ENCODE measurements at places on chromosomes 1 and 21. TPM values are rescaled to one million over a fixed set of nuclear protein-coding genes. Genes with fewer than 3 reads are reported as not detected.

DNA sequence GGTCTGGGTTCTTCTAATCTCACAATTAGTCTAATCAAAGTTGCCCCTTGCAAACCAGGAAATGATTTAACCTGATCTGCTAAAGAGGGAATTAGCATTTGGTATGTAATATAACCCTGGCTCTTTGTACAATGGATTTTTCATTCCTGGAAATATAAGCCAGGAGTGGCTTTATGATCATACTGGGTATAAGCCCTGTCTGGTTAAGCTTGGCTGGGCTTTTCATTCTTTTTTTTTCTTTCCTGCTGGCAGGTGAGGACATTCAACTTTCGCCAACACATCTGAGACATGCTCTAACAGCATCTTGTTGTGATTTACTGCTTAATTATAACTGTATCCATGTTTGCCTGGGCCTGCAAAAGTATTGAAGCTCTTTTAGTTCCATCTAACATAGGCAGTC lies 20.4 kb upstream of the SDE2 start:
- no peak for DNase-seq

TTC39A gene
- 148 TPM for total RNA-seq

LYPD8 gene
- total RNA-seq: 310 TPM

GRCh38 chr1:107782217-107782845 lies 182.6 kb downstream of the VAV3 start:
- peak; percentile 50 for DNase-seq

WNT4 gene
- total RNA-seq: 2.7 TPM

DNA sequence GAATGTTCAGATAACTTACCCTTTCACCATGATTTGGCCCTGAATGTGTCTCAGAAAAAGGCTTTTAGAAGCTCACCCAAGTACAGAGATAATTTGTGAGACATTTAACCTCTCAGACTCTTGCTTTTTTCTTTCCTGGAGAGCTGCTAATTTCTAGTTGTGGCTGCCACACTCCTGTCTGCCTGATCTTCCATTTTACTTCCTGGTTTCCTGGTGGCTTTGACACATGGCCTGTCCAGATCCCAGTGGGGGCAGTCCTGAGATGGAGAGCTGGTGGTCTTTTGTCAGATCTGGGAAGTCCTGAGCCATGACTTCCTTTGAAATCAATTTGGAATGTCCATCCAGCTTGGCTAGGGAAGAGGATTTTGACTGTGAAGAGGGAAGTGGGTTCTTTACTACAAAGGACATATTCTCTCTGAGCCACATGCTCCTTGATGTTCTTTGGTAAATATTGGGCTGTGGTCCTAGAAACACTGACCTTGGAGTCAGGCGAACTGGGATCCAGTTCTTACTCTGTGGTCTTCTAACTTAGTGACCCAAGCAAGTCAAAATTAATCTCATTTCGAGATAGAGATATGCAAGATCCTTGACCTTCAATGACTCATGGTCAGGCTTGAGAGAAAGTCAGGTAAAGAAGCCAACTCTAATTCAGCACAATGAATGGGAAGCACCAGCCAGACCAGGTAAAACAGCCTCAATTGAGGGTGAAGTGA lies 78.0 kb upstream of the HSD17B7 start:
- DNase-seq: no peak

- DNase-seq: no peak
Observed at GRCh38 chr1:182861994-182862393, 22.8 kb downstream of the DHX9 start.

AMY1C gene
- total RNA-seq: not detected

ANGPTL3 gene
- 0.12 TPM for total RNA-seq

DNA sequence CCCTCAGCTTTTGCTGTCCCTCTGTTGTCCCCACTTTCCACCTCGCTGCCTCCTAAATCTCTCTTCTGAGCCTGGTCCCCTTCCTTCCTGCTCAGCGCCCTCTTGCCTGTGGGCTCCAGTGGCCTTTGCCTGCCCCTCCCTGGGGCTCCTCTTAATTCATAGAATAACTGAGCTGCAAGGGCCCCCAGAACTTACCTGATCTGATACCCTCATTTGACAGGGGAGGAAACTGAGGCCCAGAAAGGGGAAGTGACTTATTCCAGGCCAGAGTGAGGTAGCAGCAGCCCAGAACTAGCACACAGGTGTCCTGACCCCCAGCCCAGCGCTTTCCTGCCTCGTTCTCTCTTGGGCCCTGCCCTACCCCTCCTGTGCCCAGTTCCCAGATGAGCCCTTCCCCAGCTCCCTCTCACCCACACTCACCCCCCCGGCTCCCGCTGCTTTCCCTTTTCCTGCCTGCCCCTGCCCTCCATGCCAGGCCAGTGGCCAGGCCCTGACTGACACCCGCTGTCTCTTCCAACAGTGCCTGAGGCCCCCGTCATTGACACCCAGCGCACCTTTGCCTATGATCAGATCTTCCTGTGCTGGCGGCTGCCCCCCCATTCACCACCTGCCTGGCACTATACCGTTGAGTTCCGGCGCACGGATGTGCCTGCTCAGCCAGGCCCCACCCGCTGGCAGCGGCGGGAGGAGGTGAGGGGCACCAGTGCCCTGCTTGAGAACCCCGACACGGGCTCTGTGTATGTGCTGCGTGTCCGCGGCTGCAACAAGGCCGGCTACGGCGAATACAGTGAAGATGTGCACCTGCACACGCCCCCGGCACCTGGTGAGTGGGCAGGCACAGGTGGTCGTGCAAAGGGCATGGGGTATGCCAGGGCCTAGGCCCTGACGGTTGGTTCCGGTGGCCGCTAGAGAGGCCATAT lies 5.7 kb downstream of the TRIM46 start:
- DNase-seq: peak; percentile 19

F13B gene
- not detected for total RNA-seq

GRCh38 chr1:247493106-247493505 lies 35.2 kb upstream of the OR2B11 start:
- no peak for DNase-seq

- DNase-seq: no peak
Observed at GRCh38 chr1:53468374-53468773, 9.2 kb downstream of the DMRTB1 start.

CYP4A22 gene
- not detected for total RNA-seq

- DNase-seq: no peak
Observed at GRCh38 chr1:207973898-207974568, 63.1 kb upstream of the CD34 start.

DNA sequence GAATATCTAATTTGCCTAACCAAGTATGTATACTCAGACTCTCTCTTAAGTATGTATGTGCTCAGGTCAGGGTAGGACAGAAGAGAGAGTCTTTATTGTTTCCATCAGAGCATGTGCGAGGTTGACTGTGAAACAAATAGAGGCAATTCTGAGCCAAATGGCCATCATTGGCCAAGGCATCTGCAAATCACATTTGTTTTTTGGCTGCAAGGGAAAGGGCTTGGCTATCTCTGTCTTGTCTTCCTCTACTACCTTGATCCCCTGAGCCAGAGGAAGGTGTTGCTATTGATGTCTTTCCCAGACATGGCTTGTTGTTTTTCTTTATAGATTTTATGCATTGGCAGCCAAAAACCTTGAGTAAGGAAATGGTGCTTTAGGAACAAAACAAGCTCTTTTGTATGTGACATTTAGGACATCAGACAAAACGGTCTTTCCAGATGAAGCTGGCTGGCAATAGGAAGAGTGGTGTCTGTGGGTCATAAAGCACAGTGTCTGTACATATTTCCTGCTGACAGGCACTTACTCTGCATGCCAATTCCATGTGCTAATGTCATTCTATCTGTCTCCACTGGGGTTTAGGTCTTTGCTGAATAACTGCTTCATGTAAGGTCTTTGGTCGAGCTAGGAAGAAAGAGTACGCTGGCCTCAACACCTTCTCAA lies 163.3 kb downstream of the BRINP2 start:
- no peak for DNase-seq

- DNase-seq: no peak
Observed at GRCh38 chr1:71850936-71851335, 431.4 kb downstream of the NEGR1 start.

PIGR gene
- 7,504 TPM for total RNA-seq

GRCh38 chr1:47875036-47875435 lies 122.1 kb downstream of the TRABD2B start:
- no peak for DNase-seq

RC3H1 gene
- 37.5 TPM for total RNA-seq

- no peak for DNase-seq
Observed at GRCh38 chr1:161241682-161242081, 3.7 kb upstream of the NR1I3 start.

- no peak for DNase-seq
Observed at GRCh38 chr1:22334860-22335550, 116.6 kb upstream of the ZBTB40 start.

GRCh38 chr1:104760017-104760416 lies 1010.3 kb downstream of the AMY1C start:
- DNase-seq: no peak

DNA sequence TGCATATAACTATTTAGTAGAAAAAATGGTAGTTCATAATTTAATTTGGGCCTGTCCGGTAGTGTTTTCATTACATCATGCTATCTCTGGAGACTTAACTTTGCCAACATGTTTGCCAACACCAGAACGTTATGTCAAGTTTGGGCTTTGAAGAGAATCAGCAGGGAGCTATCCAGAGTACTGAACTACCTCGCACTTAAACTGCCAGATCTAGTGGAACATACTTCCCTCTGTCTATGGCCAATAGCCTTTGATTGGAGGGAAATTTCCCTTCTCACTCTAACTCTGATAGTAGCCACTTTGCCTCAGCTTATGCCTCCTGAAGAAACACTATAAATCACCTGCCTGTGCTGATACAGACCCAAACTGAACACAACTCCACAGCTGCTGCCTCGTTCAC lies 10.0 kb downstream of the LRRC53 start:
- DNase-seq: no peak

GRCh38 chr1:26280333-26281042 lies 602 bp downstream of the SH3BGRL3 start:
- peak; percentile 53 for DNase-seq

KRTAP11-1 gene
- total RNA-seq: not detected

Data from colonic mucosa (tissue), 4 donors.